NCI-H69 (cell line): ENCODE measurements at places on chromosomes 4 and X.
A peak's percentile ranks its signal among the peaks of the same experiment; 100 is the strongest.

- no peak for DNase-seq
Measured at GRCh38 chr4:151035911-151036310, 20.8 kb upstream of the LRBA start.

GRCh38 chr4:152763796-152764195 is 15.7 kb downstream of the TIGD4 start:
- DNase-seq, result no peak

DNA sequence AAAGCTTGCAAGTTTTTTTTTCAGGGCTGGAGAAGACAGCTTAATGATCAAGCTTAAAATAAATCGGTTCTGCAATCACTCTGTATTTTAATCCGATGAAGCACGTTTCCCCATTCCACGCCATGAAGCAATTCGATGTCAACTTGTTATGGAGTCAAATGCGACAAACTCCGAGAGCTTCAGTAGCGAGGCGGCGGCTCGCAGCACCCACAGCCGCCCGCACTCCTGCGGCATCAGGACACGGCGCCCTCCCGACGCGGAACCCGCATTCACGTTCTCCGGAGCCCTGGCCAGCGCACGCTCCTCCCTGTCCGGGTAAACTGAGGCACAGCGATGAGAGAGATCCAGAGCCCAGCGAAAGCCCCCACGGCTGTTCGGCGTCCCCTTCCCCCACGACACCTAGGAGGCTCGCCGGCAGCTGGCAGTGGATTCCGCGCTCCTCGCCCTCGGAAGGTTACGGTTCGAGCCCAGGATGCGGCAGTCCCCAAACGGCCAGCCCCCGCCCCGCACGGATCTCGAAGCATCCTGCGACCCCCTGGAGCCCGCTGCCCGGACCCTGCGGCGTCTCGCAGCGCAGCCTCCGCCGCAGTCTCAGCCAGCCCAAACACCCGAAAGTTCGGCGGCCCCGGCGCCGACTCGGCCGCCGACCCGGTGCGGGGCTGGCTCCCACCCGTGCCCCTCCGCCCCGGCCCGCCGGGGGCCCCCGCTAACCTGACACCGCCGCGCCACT is 507 bp downstream of the MFAP3L start:
- peak; percentile 53 for DNase-seq

DNA sequence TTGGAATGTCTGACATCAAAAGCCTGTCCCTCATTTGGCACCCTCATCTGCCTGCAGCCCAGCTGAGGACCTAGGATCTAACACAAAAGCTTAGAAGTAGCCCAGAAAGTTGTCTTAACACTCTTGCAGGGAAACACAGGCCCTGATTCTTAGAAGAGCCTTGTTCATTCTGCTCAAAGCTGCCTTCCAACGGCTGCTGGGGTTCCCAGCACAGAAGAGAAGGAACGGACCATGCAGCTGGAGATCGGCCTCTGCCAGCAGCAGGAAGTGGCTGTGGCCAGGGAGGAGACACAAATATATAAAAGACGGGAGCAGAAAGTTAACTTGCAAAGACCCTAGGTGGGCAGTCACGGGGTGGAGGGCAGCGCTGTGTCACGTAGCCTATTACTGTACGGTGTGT is 20.4 kb downstream of the PRPS2 start:
- DNase-seq, result no peak

GRCh38 chr4:140018931-140019618 is 134.9 kb downstream of the MAML3 start:
- peak; percentile 82 for DNase-seq

DNA sequence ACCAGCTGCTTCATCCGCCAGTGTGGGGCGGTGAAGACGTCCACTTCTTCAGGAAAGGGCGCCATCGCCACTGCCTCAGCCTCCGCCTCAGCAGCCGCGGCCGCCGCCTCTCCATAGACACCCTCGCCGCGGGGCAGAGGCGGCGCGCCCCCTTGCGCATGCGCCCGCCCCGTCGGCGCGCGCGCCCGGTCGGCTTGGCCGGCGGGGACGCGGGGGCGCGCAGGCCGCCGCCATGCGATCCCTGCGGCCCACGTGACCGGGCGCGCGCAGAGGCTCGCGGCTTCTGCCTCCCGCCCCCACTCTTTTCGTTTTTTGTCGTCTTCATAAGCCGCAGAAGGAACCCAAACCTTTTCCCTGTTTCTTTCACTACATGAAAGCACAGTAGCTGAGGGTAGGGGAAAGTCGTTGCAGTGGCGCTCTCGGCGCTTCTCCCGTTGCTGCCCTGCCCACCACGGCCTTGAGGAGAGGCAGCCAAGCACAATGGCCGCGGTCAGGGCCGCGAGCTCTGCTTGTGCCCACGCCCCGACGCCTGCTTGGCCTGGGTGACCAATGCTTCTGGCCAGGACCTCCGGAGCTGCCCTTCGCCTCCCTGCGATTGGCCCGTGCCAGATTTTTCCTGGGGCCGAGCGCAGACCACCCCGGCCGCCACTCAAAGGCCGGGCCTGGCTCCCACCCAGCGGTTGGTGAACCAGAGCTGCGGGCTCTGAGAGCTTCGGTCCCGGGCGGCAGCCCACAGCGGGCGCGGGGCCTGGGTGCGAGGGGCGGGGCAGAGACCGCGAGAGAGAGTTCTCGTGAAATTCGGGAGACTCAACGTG is at the start of gene FBXL5:
FBXL5 (minus strand) TSS at position 135 of the 815 bp plus-strand sequence; CDS start at position 65, 70 bp downstream.
- peak; percentile 89 for DNase-seq

DNA sequence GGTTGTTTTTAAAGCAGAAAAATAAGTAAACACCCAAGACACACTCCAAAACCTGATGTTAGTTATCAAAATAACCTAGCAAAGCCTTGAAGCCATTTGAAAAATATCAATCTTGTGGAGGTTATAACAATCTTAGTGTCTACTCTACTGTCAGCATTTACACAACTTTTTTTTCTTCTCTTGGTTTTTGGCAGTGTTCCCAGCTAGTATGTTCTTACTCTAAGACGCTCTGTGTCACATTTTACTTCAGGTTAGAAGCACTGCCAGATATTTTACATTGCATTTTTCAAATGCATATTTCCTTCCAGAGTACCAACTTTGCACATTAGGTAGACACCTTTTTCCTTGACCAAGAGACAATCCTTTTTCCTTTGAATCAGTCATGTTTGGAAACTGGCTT is 114.0 kb upstream of the INPP4B start:
- no peak for DNase-seq

- DNase-seq, result peak; percentile 8
Measured at GRCh38 chr4:117968606-117969005, 65.7 kb upstream of the NDST3 start.

GRCh38 chrX:2313864-2314640 is 186.7 kb downstream of the DHRSX start:
- no peak for DNase-seq

DNA sequence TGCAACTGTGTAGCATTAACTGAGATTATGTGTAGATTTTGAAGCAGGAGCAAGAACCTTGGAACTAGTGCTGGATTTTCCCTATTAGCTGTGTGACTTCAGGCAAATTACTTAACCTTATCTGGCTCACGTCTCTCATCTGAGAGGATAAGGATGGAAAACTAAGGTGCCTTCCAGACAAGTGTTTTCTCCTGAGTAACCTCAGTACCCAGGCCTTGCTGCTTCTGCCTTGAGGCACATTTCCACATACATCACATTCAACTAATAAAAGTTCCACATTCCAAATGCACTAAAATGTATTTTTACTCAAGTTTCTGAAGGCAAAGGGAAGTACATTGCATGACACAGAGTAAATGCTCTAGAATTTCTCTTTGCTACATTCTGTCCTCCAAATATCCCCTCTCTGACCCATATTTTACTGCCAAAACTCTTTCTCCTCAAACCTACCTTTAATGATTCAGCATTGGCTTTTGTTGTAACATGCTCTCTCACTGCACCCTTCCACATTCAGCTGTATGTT is 195.4 kb upstream of the ADGRL3 start:
- DNase-seq, result no peak

DNA sequence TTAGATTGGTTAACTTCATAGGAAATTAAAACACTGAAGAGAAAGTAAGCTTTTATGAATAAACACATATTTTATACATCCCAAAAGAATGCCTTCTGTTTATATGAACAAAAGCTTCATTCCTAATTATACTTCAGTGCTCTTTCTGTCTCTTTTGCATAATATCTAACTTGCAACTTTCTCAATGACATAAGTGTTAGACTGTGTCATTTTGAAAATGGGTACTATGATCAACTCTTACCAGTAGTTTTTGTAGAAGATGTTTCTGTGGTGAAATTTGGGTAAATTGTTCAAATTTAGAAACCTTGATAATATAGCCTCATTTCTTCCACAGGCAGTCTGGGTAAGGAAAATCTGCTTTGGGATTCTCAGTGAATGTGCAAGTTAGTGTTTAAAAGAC is 991.4 kb downstream of the CCSER1 start:
- no peak for DNase-seq
